ENCODE measurements at places on chromosomes 16 and 17.

- DNase-seq = no peak
These were observed 19.4 kb downstream of the MYH10 start for GRCh38 chr17:8611137-8611536.

GRCh38 chr16:35751191-35751941, 2292.0 kb downstream of the TP53TG3F start:
- DNase-seq = no peak

DNA sequence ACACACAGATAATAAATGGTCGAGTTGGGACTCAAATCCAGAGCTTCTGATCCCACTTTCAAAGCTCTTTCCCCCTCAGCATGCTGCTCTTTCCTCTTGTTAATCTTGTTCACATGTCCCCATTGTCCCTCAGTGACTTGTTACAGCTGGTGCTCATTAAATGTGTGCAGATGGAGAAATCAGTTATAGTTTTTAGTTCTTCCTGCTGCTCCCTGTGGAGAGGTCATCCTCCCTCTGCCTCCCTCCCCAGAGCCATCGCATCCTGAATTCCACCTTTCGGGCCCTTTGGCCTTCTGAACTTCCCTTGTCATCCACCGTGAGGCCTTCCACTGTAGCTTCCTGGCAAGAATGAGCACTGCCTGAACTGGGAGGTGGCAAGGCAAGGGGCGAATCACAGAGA, 179.6 kb downstream of the WSCD1 start:
- DNase-seq = no peak

- peak; percentile 16 for DNase-seq
These were observed 12.7 kb upstream of the IGFBP4 start for GRCh38 chr17:40430272-40431230.

- DNase-seq = no peak
These were observed 28.8 kb upstream of the MTSS2 start for GRCh38 chr16:70714581-70715054.

DNA sequence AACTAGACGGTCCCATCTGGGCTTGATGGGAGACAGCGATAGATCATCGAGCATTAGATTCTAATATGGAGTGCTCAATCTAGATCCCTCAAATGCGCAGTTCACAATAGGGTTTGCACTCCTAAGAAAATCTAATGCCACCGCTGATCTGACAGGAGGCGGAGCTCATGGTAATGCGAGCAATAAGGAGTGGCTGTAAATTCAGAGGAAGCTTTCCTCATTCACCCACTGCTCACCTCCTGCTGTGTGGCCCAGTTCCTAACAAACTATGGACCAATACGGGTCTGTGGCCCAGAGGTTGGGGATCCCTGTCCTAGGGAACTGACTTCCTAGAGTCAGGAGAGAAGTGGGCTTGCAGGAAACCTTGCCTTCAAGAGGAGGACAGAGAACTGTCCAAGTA, 25.2 kb upstream of the AMZ2 start:
- DNase-seq = no peak

DNA sequence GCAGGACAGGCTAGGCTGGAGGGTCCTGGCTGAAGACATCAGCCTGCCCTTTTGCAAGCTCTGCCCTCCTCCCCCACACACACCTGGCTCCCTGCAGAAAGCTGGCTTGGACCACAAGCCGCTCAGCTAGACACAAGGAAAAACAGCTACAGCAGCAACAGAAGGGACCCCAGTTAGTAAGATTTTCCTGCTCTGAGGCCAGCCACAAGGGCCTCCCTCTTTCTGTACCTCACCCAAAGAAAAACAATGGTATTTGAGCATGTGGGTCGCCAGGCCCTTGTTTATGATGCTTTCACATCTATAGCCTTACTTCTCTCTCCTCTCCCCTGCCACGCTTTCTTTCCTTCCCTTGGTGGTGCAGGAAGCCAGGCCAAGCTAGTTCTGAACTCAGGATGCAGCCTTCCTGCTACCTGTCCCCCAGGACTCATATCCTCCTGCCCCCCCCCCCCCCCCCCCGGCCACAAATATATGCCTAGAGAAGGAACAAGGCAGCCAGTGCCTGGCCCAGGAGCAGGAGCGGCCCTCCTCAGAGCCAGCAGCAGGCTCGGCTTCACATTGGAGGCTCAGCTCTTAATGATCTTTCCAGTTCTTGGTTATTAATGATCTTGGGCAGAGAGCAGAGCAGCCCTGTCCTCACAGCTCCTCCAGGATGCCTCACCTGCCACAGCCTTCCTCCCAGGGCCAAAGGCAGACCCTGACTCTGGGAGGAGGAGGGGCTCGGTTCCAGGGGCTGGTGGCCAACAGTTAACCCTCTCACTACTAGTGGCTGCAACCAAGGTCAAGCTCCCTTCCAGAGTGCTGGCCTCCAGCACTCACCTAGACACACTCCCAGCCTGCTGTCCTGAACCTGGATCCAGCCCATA, 19.5 kb downstream of the GRIN2C start:
- DNase-seq = no peak

GRCh38 chr16:58515871-58516767, 802 bp downstream of the SETD6 start:
- DNase-seq = peak; percentile 55

DNA sequence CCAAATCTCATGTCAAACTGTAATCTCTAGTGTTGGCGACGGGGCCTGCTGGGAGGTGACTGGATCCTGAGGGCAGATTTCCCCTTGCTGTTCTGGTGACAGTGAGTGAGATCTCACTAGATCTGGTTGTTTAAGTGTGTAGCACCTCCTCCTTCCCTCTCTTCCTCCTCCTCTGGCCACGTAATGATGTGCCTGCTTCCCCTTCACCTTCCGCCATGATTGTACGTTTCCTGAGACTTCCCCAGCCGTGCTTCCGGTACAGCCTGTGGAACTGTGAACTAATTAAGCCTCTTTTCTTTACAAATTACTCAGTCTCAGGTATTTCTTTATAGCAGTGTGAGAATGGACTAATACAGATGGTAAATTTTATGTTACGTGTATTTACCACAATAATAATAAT, 49.2 kb downstream of the METTL16 start:
- DNase-seq = no peak

DNA sequence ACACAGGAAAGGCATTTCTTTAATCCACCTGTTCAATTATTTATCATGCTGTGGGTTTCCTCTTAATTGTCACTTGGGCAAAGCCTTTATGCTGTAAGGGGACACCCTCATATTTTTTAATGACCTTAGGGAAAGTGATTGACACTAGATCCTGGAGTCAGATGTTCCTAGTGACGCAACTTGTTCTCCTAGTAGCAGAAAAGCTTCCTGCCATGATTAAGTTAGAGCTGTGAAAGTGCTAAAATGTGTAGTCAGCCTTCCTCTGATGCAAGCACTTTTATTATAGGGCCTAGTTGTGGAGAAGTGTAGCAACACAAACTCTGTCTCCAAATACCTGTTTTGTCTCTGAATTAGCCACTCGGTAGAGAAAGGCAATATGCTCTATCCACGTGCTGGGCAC, 12.3 kb downstream of the TMEM100 start:
- DNase-seq = no peak

DNA sequence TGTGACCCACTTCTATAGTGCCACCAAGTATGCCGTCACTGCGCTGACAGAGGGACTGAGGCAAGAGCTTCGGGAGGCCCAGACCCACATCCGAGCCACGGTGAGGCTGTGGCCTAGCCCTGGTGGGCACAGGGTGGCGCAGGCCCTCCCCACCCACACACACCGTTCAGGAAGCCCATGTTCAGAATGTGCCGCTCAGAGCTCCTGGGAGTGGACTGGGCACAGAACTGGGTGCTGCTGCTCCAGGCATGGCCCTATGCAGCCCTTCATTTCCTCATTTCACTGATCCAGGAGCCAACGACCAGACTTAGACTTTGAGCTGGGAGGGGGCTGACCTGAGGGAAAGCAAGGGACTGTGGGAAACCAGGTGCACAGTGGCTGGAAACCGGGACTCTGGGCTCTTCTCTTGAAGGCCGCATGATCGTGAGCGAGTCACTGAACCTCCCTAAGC, 2.4 kb upstream of the MRM1 start:
- no peak for DNase-seq

- no peak for DNase-seq
These were observed 1.7 kb upstream of the STAT3 start for GRCh38 chr17:42389899-42390298.

DNA sequence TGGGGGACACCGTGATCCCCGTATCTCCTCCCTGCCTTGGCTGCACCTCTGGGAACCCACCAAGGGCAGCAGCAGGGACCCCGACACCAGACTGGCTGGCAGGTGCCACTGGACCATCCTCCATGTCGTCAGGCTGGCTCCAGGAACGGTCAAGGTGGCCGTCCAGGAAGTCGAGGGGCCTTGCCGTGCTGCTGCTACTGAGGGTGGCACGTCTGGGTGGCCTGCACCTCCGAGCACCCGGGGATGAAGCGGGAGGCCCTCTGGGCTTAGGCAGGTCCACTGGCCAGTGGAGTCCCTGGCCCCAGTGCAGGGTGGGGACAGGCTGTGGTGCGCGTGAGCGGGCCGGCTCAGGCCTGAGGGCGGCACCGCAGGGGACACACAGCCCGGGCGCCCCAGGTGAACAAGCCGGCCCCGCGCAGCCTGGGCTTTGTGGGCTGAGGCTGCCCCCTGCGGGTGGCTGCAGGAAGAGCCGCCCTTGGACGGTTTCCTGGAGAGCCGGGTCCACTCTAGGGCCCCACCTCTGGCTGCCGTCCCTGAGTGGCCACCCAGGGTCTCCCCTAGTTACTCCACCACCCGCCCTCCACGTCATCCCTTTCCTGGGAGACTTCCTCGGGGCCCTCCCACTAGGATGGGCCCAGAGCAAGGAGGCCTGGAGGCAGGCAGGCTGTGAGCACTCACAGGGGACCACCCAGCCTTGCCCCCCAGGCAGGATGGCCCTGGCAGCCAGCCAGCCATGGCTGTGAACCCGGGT, 42.8 kb upstream of the ZC3H18 start:
- DNase-seq = peak; percentile 77

GRCh38 chr17:69207151-69207550, 21.5 kb downstream of the ABCA10 start:
- no peak for DNase-seq

GRCh38 chr17:77769762-77770161, 188.7 kb upstream of the TNRC6C start:
- DNase-seq = no peak

DNA sequence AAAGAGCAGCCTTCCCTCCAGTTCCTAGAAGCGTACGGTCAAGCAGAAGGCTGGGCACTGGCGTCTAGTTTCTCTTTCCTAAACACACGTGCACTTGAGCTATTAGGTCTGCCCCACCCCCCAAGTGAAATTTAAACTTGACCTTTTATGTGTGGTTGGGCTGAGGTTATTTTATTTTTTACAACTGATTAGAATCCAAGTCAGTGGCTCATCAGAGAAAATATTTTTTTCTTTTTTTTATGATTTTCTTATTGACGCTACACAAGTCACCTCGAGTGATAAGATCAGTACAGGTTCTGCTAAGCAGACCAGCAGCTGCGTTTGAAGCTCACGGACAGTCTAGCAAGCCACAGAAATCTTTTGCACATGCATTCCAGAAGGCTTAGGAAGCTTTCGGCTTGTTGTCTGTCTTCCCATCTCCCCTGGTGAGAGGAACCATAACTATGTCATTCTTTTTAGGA, 95.1 kb downstream of the ZFHX3 start:
- DNase-seq = no peak

DNA sequence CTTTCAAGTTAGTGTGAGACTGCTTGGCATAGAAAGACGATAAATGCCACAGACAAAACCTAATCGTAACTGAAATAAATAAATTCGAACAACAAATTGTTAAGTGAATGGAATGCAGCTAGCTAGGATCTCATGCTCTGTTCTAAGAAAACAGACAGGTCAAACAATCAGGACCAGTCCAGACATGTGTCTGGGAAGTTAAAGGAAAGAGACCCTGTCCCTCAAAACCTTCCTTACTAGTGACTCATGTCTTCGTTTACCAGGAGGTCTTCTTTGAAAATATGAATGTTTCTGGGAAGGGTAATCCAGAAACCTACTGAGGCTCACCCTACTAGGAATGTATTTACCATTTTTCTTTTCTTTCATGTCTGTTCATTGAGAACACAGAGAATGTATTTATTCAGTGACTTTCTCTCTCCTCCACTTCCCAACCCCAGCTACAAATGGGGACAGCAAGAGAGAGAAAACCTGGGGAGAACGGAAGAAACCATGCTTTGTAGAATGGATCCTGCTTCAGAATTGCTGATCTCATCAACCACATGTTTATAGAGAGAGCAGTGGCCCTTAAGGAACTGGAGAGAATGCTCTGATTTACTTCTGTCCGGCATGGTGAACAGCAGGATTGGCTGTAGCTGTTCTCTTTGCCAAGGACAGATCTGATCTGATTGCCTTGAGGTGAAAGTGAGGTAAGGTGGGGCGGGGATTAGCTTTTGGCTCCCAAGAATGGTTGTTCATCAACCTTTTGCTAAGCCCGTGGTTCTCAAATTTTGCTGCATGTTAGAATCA, 39.4 kb upstream of the DHX8 start:
- no peak for DNase-seq

GRCh38 chr17:28916302-28916934, 13.5 kb upstream of the DHRS13 start:
- DNase-seq = no peak

- no peak for DNase-seq
These were observed 4.9 kb upstream of the CDH1 start for GRCh38 chr16:68732042-68732680.

DNA sequence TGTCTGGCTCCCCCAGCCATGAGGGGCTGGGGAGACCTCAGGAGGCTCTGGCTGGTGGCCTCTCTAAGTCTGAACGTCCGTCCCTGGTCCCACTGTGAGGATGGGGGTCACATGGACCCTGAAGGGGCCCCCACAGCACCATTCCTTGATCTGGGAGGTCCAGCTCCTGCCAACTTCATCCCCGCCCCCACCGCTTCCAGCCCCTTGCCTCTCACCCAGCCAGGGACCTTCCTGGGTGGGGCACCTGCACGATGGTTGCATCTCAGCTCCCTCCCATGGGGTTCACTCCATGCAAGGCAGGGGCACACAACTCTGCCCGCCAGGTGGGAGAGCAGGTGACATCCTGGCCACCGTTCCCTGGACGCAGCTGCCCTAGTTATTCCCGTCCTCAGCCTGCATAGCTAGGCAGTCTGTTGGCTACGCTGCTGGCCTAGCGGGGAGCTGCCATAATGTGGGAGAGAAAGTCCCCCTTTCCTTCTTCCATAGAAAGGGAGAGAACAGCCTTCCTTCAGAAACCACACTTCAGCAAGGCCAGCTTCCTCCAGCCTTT, 217.9 kb upstream of the RPL38 start:
- DNase-seq = no peak

- DNase-seq = no peak
These were observed 10.7 kb upstream of the CISD3 start for GRCh38 chr17:38719289-38719942.

Measured in stimulated activated CD8-positive, alpha-beta memory T cell treated with anti-CD3 and anti-CD28 coated beads, Interleukin-4, amount 100 ng/mL, for 48 hours (primary cell).